ENCODE measurements at places on chromosomes 5 and 9. TPM values are rescaled to one million over a fixed set of nuclear protein-coding genes. Genes with fewer than 3 reads are reported as not detected.

GRCh38 chr5:87909382-87909781 is 359.3 kb downstream of the TMEM161B start:
- no peak for DNase-seq

GRCh38 chr5:154295551-154295950 is 105.0 kb downstream of the GALNT10 start:
- DNase-seq: no peak

- no peak for DNase-seq
Observed at GRCh38 chr5:74667396-74667795, 17.6 kb upstream of the HEXB start.

- no peak for DNase-seq
Observed at GRCh38 chr5:39192450-39193160, 26.8 kb downstream of the FYB1 start.

GRCh38 chr9:114271556-114272510 is 51.1 kb upstream of the ORM1 start:
- DNase-seq: no peak

DNA sequence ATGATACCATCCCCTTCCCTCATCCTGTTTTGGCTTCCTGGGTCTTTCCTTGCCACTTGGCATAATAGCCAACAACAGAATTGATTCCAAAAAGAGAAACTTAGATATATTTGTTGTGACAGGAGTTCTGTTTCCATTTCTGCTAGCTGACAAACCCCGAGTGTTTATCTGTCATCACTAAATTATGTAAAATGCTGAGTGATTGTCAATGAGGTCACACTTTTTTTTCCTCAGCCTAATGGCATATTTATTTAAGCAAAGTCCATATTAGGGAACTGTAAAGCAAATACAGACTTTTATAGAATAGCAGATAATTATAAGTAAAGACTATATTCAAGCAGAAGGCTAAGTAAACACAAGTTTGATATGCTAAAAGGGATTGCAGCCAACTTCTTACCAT is 64.0 kb downstream of the RGS7BP start:
- DNase-seq: no peak

DNA sequence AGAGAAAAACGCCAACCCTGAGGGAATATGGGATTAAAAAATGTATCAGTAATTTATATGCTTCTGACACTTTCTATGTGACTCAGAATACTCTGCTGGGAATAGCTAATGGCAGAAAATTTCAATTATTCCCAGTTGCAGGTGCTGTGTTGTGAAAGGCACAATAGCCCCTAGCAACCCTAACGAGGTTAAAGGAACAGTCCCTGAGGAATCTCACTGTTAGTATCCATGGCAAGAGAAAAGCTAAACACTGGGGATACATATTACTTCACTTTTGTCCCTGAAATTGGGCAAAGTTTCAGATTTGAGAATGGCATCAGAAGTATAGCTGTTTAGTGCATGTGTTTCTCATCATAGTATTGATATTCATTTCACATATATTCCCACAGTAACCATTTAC is 555.0 kb downstream of the RAB3C start:
- no peak for DNase-seq

DNA sequence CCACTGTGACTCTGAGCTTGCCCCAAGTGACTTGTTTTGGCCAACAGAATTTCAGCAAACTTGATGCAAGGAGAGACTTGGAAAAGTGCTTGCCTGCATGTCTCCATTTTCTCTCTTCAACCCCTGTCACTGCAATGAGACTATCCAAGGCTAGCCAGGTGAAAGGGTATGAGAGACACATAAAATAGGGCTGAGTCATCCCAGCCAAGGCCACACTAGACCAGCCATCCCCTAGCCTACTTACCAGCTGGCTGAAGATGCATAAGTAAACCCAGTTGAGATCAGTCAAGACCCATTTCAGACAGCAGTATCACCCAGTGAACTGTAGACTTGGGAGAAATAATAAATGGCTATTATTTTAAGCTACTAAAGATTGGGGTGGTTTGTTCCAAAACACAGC is 52.9 kb upstream of the VLDLR start:
- DNase-seq: no peak

- DNase-seq: no peak
Observed at GRCh38 chr9:114774524-114774923, 31.3 kb downstream of the TNFSF15 start.

GRCh38 chr9:3436629-3437420 is 89.0 kb downstream of the RFX3 start:
- DNase-seq: no peak

- DNase-seq: no peak
Observed at GRCh38 chr5:139205124-139205523, 7.0 kb upstream of the SIL1 start.

DNA sequence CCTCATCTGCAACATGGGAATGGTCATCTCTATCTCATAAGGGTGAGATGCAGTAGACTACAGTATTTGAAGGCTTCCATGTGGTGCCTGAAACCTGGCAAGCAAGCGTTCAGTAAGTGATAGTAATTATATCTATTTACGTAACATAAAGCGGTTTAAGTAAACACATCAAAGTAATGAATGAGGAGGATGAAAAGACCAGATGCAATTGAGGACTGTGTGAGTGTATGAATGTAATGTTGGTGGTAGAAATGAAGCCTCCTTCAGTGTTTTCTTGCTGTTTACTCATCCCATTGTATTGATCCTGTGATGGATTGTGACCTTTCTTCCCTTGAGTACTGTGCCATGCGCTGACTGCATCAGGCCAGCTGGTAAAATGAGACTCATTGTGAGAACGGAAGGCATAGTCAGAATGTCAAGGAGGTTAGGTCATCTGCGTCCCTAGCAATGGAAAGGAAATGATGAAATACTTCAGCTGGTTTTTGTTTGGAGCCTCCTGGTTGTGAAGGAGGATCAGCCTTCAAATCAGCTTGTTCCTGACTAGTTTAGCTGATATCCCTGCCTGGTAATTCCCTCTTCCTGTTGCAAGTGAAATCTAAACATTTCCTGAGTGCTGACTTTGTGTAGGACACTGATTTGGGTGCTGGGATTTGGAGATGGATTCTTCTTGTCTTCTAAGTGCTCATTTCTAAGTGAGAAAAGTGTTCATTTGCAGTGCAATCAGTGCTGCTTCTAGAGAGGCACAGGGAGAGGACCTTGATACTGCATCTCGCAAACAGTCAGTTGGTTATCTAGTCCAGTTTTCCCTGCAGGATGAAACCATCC is 35.6 kb downstream of the TNFSF8 start:
- DNase-seq: no peak

DNA sequence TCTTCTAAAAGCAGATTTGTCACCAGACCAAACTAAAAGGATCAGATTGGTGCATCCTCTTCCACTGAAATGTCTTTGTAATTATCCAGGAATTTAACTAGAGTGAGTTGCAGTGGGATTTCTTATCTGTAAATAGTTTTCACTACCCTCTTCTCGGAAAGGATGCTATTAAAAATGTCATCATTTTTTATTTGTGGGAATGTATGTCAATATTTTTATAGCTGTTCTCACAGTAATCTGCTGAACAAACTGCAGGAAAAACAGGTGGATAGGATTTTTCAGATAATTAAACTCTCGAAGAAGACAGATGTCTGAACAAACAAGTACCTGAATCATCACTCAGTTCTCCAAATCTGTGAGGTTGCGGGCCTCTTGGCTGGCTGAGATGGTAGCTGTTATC is 62.7 kb downstream of the RAB14 start:
- DNase-seq: no peak

DNA sequence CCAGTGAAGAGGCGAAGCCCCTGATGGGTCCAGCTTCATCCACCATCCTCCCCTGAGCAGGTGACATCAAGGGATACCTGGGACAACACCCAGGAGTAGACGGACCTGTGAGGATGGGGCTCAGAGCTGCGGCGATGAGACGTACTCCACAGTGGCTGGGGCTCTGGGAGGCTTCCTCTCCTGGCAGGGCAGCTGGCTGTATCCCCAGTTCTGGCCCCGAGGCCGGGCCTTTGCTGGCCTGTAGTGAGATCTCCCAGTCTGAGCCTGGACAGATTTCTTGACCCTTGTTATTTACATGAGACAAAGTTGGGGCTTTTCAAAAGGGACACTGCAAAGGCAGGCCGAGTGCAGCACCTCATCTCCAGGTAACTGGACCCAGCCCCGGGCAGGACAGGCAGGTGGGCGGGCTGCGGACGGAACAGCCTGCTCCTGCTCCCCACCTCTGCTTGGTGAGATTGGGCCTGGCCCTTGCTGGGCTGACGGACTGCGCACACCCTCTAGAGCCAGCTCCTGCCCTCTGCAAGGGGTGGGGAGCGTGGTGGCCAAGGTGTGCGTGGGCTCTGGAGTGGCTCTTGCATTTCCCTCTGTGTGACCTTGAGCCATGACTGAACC is 23.1 kb downstream of the IER5L start:
- DNase-seq: no peak

GRCh38 chr5:34695275-34696027 is 39.3 kb downstream of the RAI14 start:
- DNase-seq: no peak

DNA sequence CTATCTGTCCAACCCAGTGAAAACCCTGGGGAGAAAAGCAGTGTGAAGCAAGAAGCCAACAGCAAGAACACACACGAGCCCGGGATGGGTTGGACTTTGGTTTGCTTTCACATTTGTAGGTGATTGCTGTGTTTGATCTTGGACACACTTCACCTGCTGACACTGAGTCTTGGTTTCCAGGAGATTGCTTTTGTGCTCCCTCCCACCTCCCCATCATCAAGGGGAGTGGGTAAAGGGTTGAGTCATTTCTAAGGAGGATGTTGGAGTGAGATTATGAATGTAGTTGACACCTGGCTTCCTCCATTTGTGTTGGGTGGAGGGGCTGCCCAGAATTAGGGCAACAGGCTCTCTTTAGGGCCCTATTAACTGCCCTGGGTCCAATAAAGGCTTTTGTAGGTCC is 37.5 kb downstream of the ANKDD1B start:
- peak; percentile 21 for DNase-seq

- DNase-seq: no peak
Observed at GRCh38 chr9:120724757-120725400, 10.6 kb upstream of the MEGF9 start.

- DNase-seq: no peak
Observed at GRCh38 chr5:109876941-109877669, 187.4 kb downstream of the MAN2A1 start.

DNA sequence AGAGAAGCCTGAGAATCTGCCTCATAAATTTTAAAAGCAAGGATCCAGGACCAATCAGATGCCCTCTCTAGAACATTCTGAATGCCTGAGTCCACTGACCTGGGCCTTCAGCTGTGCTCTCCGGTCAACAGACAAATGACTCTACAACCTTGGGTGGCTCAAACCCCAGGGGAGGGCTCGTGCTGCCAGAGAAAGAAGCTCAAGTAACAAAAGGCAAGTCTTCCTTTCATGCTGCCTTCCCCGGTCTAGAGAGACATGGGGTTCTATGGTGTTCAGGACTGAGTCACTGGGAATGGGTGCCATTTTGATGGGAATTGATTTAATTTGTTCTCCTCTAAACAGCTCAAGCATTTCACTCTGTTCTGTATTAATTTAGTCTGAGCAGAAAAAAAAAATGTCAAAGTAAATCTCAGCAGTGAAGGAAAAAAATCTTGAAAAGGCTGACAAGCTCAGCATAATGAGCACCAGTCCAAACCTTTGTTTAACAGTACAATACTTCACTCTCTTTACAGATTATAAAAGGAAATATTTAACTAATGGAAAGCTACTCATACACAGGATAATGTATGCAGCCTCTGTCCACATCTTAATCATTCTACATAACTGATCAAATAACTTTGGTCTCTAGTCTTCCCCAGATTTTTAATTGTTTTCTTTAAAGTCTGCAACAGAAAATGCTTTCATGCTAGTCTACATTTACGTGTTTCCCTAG is 191.0 kb downstream of the GLIS3 start:
- DNase-seq: no peak

CEL gene
- 2.4 TPM for total RNA-seq

TRAF2 gene
- total RNA-seq: 53.7 TPM

PCSK5 gene
- total RNA-seq: 1.6 TPM

CYLC2 gene
- total RNA-seq: not detected

GABRP gene
- not detected for total RNA-seq

LRRC19 gene
- not detected for total RNA-seq

PTGES gene
- 0.41 TPM for total RNA-seq

KIF20A gene
- total RNA-seq: 63.0 TPM
